Jurkat, Clone E6-1 (cell line): ENCODE measurements at places on chromosomes 13 and 19.

DNA sequence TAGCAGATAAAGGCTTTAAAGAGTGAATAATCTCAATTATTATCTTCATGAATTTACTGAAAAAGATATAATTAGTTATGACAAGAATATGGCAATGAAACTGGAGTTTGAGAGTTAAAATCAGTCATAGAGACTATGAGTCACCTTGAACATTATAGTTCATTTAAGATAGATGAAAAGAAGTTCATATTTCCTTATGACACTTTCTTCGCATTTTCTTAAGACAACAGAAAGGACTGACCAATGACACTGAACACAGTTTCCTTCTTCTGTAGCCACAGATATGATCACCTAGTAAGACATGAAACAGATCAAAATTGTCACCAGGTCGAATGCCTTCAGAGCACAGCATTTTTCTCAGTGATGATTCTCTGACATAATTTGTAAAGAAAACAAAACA, 202.1 kb downstream of the KLF12 start:
- no peak for DNase-seq

- DNase-seq = no peak
Measured at GRCh38 chr19:18386543-18387271, 749 bp downstream of the GDF15 start.

GRCh38 chr19:54532528-54532927, 29.9 kb downstream of the LAIR2 start:
- no peak for DNase-seq

DNA sequence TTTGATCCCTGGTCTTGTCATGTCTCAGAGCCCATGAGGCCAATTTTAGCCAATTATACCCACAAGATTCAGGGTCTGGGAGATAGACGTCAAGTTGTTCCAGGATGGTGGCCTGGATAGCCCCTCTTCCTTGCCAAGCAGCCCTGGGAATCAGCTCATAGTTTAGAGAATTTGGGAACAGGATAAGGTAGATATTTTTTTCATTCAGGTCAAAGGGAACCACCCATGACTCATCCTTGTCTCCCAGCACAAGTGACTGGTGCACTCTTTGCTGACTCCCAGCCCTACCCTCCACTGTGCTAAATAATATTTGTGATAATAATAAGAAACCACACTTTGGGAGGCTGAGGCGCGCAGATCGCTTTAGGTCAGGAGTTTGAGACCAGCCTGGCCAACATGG, 17.1 kb upstream of the S1PR4 start:
- no peak for DNase-seq

DNA sequence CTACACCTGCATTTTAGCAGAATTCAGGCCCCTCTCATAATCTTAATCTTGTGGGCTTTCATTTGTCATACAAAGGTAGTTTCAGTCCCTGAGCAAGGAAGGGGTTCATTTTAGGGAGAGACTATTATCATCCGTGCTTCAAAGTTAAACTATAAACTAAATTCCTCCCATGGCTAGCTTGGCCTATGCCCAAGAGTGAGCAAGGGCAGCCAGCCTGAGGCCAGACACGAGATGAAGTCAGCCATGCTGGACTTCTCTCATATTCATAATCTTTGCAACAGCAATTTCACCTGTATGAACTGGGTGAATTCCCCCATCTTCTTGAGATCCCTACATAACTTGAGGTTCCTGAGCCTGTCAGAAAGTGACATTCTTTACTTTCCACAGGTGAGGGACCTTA, 13.0 kb downstream of the ERICH4 start:
- no peak for DNase-seq

- peak; percentile 60 for DNase-seq
Measured at GRCh38 chr13:21242236-21242635, 65.8 kb downstream of the MRPL57 start.

- DNase-seq = no peak
Measured at GRCh38 chr13:113650275-113650674, 7.7 kb downstream of the ATP4B start.

DNA sequence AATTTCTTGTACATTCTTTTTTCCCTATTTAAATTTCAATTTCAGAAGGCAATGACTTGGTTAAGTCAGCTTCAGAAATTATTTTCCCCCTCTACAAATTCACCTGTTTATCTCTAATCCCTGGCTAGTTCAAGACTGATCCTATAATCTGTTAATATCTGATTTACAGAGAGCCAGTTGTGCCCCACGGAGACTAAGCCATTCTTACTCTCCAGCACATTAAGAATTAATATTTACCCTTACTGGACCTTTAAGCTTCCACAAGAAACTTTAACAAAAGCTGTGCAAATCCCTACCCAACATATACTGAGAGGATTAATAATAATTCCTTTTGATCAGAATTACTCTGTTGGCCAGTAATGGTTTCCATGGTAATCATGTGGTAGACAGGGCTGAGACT, 786.2 kb downstream of the PCDH9 start:
- DNase-seq = no peak

DNA sequence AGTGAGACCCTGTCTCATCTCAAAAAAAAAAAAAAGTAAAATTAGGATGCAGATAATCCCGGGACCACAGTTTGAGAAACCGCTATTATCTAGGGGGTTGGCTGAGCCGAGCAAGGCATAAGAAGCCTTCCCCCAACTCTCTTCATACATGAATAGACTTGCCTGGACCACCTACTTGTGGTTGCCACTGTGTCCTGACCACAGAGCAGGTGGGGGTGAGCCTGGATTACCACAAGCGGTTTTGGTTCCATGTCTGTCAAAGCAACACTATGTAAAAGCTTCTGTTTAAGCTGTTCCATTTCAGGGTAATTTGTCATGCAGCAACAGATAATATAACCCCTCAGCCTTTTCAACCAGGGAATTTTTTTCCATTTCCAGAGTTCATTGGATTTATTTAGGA, 3.3 kb upstream of the NAPA start:
- DNase-seq = peak; percentile 99

DNA sequence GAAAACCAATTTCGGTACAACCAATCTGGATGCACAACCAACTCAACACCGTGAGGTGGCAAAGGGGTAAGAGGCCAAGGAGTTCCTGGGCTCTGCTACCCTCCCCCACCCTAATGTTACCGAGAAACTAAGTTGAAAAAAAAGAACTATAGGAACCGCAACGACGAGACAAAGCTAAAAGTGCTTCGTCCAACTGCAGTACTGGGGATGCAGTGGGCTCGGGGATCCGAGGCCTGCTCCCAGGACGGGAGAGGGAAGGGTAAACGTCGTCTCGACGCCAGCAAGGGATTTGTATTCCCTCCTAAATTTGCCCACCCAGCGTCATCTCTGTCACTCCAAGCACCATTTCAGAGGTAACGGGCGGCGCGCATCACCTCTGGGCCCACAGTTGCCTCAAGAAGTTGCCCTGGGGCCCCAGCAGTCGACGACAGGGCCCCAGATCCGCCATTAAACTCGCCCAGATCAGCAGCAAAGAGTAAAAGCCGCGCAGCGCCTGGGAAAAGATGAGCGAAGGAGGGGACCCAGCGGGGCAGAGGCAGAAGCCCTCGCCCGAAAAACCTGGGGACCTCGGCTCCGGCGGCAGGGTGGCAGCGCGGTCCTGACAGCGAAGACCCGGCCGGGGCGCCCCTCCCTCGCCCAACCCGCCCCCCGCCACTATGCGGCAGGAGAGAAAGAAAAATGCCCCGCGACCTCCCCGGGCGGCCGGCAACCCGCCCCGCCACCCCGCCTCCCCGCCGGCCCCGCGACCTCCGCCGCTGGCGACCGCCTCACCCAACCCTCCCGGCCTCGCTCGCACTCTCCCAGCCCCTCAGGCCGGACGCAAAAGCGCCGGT, 752 bp downstream of the ZMYM5 start:
- DNase-seq = peak; percentile 48

DNA sequence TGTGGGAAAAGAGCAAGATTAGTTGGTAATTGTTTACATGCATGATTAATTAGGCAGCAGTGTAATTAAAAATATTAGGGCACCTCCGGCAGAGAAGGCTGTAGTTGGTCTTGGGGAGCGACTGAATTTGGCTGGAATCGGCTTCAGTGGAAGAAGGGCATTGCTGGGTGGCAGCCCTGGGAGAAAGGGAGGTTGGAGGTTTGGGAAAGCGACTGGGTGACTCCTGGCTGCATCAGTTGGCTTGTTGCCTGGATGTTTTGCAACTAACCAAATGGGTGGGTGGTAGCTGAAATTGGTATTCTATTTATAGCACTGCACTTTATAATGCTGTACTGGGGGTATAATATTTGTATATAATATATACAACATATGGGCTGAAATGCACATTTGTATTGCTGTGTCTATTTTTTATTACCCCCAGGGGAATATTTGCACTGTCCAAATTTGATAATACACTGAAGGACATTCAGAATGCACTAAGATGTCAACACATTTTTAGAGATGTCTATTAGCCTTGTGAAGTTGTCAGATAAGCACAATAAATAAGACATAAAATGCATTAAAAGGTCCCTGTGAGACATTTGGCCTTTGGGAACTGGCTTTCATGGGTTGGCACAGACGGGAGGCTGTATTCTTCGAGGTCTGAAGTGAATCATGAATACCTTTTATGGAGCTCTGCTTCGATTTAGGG, 1.7 kb downstream of the B3GLCT start:
- DNase-seq = no peak

DNA sequence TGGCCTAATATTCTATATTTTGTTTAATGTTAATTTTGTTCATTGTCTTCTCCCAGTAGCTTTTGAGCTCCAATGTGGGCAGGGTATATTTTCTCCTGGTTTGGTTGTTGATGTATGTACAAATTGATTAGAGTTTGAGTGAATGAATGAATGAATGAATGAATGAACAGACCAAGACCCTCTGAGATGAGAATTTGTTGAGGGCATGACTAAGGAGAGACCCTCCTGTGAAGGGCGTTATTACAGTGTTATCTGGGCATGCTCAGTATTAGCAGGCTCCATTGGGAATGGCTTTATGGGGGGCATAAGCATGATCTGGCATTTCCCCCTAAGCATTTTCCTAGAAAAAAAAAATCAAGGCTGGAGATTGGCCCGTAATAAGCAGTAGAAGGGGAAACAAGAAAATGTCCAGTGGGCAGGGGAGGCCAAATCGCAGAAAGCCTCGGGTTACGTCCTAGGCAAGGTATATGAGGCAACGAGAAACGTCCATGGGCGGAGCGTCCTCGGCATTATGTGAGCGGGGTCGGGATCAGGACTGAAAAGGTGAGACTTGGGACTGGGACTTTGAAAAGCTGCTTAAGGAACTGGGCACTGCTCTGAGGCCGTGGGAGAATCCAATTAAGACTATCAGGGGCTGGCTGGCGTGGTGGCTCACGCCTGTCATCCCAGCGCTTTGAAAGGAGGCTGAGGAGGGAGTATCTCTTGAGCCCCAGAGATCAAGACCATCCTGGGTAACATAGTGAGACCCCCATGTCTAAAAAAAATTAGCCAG, 904 bp upstream of the ARHGAP33 start:
- no peak for DNase-seq

GRCh38 chr13:20118268-20119140, 42.3 kb downstream of the GJA3 start:
- DNase-seq = no peak

- DNase-seq = no peak
Measured at GRCh38 chr13:51328488-51328887, 11.0 kb upstream of the SERPINE3 start.

DNA sequence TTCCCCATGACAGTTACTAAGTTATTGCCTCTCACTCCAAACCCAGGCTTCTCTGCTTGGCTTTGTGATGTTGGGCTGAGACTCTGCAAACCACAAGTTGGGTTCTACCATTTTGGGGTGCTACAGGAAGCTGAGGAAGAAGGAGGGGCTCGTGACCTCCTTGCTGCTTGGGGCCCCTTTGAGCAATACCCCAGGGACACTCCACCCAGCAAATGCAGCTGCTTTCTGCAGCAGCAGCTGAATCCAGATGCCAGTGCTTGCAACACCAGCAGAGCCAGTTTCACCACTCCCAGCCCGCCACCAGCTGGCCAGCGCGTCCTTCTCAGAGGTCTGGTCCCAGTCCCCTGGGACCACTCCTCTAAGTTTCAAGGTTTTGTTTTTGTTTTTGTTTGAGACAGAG, 22.0 kb upstream of the UBAC2 start:
- no peak for DNase-seq

GRCh38 chr19:6576869-6577475, 14.0 kb downstream of the CD70 start:
- no peak for DNase-seq

- no peak for DNase-seq
Measured at GRCh38 chr19:53906211-53907192, 2.6 kb upstream of the CACNG7 start.

GRCh38 chr13:33179463-33179862, 106.1 kb downstream of the STARD13 start:
- DNase-seq = no peak

DNA sequence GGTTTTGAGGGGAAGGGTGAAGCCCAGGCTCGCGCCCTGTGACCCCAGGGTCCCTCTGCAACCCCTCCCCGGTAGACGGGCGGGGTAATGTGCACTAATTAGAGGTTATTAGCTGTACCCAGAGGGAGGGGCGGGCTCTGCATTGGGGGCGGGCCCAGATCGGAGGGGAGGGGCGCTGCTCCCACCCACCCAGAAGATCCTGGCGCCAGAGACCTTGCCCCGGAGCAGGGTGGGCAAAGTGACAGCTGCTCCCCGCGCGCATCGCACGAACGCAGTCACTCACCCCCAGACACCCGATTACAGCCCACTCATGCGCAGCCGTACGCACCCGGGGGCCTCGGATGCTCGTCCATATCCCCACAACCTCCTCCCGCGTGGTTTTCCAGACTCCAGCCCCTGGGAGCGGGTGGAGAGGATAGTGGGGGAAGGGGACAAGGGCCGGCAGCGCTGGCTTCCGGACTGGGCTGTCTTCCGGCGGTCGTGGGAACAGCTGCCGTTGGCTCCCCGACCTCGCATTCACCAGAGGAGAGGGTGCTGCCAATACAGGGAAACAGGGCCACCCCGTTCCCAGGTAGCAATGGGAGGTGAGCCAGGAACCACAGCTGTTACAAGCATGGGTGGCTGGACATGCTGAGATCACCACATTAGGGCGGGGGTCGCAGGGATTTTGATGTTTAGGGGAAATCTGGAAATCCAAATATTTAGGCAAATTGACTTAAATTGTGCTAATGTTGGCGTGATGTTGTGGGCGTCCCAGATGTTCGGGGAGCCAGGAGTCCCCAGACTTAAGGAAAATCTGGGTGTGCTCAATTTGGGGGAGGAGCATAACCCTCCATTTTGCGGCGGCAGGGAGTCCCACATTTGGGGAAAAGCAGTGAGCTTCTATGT, 2.9 kb upstream of the HOOK2 start:
- no peak for DNase-seq

DNA sequence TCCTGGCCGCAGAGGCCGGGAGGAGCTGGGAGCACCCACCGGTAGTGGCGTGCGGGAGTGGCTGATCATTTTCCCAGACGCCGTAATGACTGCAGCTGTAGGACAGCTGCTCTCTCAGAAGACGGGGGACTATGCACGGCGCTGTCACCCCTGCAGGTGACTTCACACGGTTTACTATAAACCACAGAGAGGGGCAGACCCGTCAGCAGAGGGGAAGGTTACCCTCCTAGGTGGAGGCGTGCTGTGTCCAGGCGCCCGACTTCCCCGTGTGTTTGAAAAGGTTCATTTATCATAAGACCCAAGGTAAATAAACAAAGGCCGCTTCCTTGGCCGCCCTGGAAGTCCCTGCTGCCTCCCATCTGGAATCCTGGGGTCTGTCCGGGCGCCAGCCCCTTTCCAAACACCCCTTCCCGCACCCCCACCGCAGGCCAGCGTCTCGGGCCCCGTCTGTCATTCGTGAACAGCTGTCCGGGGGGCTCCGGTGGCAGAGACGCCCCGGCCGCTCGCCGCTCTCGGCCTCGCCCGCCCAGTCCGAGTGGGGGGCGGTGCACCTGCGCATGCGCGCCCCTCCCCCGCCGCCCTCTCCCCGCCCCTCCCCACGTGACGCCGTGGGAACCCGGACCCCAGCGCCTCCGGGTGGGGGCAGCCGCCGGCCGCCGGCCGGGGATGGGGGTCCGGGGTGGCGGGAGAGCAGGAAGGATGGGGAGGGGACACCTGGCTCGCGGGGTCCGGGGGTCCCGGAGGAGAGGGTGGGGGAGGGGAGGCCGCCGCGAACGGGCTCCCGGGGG, 915 bp downstream of the SHC2 start:
- no peak for DNase-seq
